ENCODE measurements at places on chromosomes 12 and 14.

GRCh38 chr14:100065942-100066574, 836 bp downstream of the EVL start:
- DNase-seq: peak; percentile 77

DNA sequence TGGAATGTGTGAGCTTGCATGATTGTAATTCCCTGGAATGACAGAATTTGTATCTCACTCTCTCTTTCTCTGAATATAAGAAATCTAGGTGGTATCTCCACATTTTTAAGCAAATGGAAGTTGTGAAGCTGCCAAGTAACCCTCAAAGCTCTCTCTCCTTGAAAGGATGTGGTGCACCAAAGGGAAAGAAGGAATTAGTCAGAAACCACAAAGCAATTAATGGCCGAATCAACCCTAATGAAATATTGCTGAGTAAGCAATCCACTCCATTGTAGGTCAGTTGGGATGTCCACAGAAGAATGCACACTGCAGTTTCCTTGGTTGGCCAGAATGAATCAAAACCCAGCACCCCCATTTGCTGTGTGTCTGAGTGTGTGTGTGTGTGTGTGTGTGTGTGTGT, 153.5 kb downstream of the KCNA5 start:
- DNase-seq: no peak

DNA sequence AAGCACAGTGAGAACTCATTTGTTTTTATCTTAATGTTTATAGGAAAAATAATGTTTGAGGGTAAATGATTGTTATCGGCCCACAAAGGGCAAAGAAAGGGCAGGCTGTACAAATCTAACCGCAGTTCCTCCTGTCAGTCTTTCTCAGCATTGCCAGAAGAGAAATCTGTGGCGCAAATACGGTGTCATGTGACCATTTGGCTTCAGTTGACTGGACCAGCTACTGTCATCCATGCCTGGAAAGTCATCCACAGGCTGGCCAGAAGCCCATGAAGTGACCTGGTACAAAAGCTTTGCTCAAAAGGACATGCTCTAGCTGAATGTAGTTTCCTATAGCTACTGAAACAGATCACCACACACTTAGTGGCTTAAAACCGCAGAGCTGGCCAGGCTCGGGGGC, 43.6 kb downstream of the HCAR2 start:
- DNase-seq: no peak

- no peak for DNase-seq
Observed at GRCh38 chr12:69238589-69239351, 599 bp upstream of the CPSF6 start.

DNA sequence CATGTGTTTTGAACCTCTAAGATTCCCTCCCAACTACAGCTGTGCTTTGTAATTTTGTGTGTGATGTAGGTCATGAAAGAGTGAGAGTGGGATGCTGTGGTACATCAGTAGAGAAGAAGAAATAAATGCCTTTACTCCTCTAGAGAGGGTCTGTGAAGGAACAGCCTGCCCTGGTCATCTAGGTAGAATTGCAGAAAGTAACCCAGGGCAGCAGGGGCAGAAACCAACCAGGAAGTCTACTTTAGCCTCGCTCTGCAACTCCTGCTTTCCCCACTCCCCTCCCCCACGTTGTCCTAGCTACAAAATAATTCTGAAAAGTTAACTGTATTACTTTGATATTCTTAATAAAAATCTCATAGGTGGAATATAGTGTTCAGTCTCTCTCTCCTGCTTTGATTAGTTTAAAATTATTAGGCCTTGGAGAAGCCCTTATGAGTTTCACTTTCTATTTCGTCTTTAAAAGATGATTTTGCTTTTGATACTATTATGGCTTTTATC, 7.5 kb downstream of the TBK1 start:
- DNase-seq: no peak

- DNase-seq: no peak
Observed at GRCh38 chr12:24760162-24760561, 188.7 kb downstream of the BCAT1 start.

DNA sequence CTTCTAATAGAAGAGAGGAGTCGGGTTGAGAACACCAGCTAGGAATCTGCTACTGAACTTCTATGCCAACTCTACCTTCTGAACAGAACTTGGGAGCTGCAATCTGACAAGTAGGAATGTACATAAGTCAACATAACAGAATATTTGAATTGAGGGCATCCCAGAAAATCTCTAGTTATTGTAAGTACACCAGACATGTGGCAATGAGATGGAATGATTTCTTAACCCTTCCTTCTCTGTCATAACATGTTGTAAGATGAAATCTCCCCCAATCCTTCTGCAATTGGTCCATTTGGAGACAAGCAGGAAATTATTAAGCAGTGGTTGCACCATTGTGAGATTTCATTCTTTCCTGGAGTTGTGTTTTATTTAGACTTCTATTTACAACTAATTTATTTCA, 68.7 kb upstream of the TMPO start:
- no peak for DNase-seq

DNA sequence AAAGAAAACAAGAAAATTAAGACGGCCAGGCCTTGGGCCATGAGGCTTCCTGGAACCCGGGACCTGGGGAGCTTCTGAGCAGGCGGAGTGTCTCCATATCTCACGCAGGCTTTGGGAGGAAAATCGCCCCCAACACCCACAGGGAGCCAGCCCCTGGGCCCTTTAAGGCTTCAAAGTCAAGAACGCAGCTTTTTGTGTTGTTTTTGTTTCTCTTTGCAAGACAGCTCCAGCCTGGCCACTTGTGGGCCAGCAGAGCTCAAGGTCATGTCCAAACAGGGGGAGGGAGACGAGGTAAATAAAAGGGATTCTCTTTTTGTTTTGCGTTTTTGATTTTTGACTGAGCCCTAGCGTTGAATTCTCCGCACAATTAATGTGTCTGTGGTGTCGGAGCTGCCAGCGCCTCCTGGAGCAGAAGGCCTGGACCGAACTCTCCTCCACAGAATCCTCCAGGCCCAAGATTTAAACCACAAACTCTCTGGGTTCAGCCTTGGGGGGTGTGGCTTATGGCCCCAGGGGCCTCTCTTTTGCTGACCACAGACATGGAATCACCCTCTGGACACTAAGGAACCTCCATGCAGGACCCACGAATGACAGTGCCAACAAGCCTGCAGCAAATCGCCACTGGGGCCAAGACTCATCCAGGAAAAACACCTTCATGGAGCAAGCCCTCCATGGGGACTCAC, 8.2 kb downstream of the SCARB1 start:
- no peak for DNase-seq

GRCh38 chr12:48998497-48999353, 450 bp downstream of the DDN start:
- no peak for DNase-seq

GRCh38 chr14:93986955-93987354, 10.1 kb upstream of the CCDC197 start:
- DNase-seq: no peak

DNA sequence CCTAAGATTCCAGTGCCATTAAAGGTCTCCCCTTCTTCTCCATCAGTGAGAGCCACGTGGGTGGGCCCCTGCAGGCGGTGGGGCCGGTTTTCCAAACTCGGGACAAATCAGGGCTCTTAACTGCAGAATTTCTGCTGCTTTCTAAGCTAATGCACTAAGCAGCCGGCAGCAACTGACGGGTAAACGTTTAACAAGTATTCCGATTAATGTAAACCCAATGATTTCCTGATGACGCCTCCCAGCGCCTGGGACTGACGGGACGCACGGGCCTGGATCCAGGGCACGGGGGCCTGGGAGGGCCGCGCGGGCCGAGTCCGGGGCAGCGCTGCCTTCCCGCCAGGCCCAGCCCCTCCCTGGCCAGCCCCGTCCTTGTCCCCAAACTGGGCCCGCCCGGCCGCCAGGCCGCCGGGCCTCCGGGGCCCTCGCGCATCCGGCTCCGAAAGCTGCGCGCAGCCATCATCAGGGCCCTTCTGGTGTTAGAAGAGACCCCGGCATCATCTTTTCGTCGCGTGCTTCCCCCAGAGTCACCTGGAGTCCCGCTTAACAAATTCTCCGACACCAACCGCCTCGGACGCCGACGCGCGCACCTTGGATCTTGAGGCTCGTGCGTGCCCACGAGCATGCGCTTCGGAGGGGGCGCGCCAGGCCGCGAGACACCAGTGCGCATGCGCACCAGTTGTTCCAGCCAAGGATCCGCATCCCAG, at the start of gene MLH3:
MLH3 (minus strand) TSS at position 616 of the 704 bp plus-strand sequence. CDS start 1,812 bp downstream, outside the sequence.
- peak; percentile 73 for DNase-seq

DNA sequence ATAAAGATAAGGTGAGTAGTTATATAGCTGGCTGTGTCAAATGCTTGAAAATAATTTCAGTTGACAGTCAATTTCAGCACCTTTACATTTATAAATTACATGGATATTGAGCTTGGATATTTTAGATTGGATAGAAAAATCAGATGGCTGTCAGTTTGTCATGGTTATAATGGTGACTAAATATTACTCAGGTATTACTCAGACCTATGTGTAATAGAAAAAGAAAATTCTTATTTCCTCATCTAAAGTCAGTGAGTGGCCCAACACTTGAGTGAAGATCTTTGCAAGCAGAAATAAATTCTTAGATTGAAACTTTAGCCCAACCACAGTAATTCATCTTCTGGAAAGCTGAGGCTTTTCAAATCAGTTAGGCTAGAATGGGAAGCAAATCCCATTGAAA, 354.4 kb downstream of the NAV3 start:
- no peak for DNase-seq

Data from activated T-helper 2 cell treated with anti-CD3 and anti-CD28 coated beads, Interferon-gamma antibody, Interleukin-2, Interleukin-4, amounts not matched to agents 10 μg/mL and 5 μg/mL and 100 μg/mL, durations not matched to agents 14 hours and 24 hours and 36 hours (primary cell).